NCI-H526 (cell line): ENCODE measurements at places on chromosomes 3 and 15.
A peak's percentile ranks its signal among the peaks of the same experiment; 100 is the strongest.

GRCh38 chr15:67785431-67785830 lies 39.9 kb upstream of the SKOR1 start:
- no peak for DNase-seq

- peak; percentile 95 for DNase-seq
Measured at GRCh38 chr3:158961911-158962310, 160.1 kb downstream of the MFSD1 start.

DNA sequence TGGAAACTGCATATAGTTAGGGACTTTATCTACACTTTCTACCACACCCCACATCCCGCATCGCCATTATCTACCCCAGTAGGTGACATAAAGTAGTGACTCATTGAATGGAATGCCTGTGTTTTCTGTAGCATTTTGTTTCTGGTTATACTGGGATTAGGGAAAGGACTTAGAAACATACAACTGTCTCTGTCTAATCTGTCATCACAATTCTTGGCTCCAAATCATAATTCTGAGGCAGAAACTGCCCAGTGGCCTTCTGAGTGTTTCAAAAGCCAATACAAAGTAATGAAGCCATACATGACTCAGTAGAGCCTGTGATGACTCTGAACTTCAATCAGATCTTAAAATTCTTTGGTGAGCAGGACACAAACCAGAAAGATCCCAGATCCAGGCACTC lies 115.7 kb upstream of the CHRM5 start:
- DNase-seq = no peak

DNA sequence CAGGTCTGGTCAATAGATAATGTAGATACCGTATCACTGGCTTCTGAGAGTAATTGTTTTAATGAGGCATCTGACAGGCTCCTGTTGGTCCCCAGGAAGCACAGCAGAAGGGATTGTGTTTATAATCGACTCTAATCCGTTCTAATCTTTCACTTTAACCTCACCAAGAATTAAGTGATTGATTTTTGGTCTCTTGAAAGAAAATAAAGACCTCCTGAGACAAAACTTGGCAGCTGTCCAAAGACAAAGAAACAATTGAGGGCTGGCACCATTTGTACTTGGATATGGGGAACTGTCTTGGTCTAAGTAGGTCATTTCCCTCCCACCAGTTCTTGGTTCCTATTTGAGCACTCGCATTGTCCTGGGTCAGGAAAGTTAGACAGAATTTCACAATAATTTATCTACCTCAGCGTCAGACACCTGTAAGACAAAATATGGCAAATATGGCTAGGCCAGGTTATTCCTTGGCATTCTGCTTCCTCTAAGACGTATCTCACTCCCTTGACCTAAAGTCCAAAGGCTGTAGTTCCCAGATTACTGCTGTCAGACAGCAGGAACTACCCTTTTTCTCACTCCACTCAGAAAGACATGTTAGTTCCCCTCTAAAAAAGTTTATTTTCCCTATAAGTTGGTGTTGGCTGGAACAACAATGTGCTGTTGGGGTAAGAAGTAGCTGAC lies 22.7 kb upstream of the CD96 start:
- no peak for DNase-seq

DNA sequence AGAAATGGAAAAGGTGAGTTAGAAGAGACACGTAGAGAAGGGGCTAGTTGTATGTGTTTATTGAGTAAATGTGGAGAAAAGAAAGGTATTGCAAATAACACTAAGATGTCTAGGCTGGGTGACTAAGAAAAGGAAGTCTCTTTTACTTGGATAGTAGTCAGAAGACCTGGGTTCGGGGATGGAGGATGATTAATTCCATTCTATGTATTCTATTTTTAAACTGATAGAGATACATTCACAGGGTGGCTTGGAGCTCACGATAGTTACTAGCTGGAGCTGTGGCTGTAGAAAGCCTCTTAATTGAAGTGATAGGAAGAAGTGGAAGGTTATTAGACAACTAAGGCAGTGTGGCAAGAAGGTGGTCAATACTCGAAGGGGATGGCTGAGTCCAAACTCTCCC lies 65.9 kb upstream of the TNIK start:
- DNase-seq = no peak

- no peak for DNase-seq
Measured at GRCh38 chr15:40087991-40088928, 20.4 kb downstream of the BMF start.

DNA sequence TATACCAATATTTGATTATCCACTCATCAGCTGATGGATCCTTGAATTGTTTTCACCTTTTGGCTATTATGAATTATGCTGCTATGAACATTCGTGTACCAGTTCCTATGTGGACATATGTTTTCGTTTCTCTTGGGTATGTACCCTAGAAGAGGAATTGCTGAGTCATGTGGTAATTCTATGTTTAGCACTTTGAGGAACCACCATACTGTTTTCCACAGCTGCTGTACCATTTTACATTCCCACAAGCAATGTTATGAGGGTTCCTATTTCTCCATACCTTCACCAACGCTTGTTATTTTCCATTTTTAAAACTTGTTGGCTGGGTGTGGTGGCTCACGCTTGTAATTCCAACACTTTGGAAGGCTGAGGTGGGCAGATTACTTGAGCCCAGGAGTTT lies 62.9 kb downstream of the RPLP1 start:
- DNase-seq = no peak

DNA sequence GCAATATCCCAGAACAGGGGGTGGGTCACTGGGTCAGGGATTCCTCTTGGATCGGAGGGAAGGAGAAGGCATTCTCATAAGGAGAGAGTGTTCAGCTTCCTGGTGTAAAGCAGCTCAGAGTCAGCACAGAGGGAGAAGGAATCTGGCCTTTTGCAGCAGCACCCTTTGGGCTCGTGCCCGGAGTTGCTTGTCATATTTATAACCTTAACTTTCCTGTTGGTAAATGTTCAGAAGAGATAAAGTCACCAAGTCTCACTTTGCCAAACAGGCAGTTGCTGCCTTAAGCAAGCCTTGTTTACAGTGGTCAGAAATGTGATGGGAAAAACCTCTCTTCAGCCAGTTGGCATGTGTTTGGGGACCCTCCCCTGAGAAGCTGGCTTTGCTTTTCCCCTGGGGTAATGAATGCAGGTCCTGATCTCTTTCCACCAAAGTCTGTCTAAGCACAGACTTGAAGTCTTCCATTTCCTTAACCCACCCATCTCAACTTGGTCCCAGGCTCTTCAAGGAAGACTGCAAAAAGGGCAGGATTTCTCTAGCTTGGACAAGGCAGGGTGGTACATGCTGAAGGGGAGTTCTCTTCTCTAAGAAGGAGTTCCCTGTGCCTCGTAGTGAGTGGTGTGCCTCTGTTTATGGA lies 206.9 kb upstream of the BHLHE40 start:
- no peak for DNase-seq

- no peak for DNase-seq
Measured at GRCh38 chr3:171614318-171614921, 154.2 kb upstream of the TNIK start.

GRCh38 chr3:6747017-6747416 lies 113.9 kb upstream of the GRM7 start:
- DNase-seq = no peak

- DNase-seq = no peak
Measured at GRCh38 chr3:152349392-152349791, 80.7 kb downstream of the MBNL1 start.

GRCh38 chr3:14415501-14415900 lies 13.1 kb downstream of the SLC6A6 start:
- no peak for DNase-seq

GRCh38 chr3:133474251-133474801 lies 74.5 kb downstream of the BFSP2 start:
- DNase-seq = no peak

GRCh38 chr3:66139415-66139814 lies 81.4 kb upstream of the SLC25A26 start:
- no peak for DNase-seq

DNA sequence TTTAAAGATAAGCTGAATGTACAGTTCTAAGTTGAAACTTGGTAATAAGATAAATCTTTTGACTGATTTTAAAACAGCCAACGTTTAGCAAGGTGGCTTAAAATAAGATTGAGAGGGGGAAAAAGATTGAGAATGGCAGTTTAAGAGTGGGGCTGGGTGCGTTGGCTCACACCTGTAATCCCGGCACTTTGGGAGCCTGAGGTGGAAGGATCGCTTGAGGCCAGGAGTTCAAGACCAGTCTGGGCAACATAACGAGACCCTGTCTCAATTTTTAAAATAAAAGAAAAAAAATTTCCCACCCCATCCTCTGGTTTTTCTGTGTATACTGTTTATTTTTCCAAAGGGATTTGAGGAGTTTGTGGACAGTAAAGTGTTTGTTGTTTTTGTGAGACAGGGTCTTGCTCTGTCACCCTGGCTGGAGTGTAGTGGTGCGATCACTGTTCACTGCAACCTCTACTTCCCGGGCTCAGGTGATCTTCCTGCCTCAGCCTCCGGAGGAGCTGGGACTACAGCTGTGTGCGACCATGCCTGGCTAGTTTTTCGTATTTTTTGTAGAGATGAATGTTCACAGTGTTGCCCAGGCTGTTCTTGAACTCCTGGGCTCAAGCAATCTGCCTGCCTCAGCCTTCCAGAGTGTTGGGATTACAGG lies 3.0 kb downstream of the MAPK6 start:
- DNase-seq = peak; percentile 20

DNA sequence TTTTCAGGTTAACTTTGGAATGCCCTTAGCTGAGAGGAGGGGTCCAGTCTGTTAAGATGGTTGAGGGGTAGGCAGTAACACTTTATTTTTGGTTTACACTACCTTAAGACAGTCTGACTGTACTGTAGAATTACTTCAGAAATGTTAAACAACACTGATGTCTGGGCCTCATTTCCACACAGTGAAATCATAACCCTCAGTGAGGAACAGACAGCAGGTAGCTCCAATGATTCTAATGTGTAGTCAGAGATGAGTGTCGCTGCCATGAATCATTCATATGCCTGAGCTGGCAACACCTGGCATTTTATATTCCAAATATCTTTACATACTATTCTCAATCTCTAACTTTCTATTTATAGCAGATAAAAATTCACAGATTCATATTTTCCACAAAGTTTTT lies 37.3 kb upstream of the POU1F1 start:
- no peak for DNase-seq

DNA sequence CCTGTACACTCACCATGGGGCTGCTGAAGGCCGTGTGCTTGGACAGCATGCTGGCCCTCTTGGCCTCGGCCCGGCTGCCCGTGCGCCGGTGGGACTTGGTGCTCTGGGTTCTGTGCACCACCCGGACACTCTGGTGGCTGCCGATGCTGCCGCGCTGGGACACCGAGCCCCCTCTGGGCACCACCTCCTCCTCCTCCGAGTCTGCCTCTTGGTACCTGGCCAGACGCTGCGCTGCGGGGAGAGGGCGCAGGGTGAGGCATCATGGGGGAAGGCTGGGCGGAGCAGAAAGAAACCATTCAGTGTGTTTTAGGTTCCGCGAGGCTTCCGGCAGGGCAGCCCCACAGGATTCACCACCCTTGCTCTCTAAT lies 145.0 kb downstream of the ATP10A start:
- DNase-seq = no peak

GRCh38 chr3:106068381-106068780 lies 199.6 kb upstream of the CBLB start:
- no peak for DNase-seq
